ENCODE measurements at places on chromosomes 6 and 20. TPM values are rescaled to one million over a fixed set of nuclear protein-coding genes. Genes with fewer than 3 reads are reported as not detected.

The RAD21L1 gene
- not detected for total RNA-seq

DNA sequence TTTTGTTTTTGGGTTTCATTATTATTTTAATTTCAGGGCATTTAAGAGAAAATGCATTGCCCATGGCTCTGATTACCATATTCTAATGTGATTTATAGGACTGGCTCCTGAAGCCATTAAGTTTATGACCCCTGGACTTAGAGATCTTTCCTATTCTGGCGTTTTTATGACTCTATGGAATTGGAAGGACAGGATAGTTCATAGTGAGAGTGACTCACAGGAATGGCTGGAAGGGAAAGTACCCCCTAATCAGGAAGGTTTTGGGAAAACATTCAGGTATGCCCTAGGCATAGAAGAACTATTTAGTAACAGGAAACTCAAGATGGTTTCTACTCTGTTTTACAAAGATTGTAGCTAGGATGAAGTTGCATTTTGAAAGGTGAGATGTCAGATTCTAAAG is 108.6 kb upstream of the SLC2A12 start:
- H3K27ac ChIP-seq = no peak overlapping the region
- H3K4me3 ChIP-seq = no peak overlapping the region
- no peaks in the 10 kb centered on the region for H3K27me3 ChIP-seq
- no peak for DNase-seq
- no peaks in the 10 kb centered on the region for H3K4me1 ChIP-seq
- no peaks in the 10 kb centered on the region for H3K36me3 ChIP-seq

GRCh38 chr6:160429620-160429895 is 81.4 kb downstream of the SLC22A3 start:
- no peak overlapping the region for H3K27ac ChIP-seq
- H3K4me3 ChIP-seq = no peak overlapping the region
- peaks cover 29% of the 10 kb centered on the region for H3K4me1 ChIP-seq

DNA sequence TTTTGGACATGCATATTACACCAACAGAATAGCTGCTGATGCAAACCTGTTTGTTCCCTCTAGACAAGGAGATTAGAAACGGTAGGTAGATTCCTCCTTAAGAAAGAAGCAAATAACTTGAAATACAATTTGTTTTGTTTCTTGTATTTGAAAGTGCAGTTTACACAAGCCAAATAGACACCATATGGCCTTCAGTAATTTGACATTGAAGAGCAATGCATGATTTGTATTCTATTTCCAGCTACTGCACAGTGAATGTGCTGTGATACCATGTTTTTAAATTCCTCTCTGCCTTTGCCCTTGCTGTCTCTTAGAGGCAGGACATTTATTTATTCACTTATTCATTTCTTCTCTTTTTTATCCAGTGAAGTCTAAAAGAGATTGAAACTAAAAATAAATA is 31.9 kb upstream of the ANKEF1 start:
- no peaks in the 10 kb centered on the region for H3K36me3 ChIP-seq
- H3K4me1 ChIP-seq = no peaks in the 10 kb centered on the region
- H3K27ac ChIP-seq = no peak overlapping the region
- H3K4me3 ChIP-seq = no peak overlapping the region
- no peak for DNase-seq
- H3K27me3 ChIP-seq = no peaks in the 10 kb centered on the region

The KIAA0408 gene
- 1.2 TPM for total RNA-seq
